Esophagus muscularis mucosa (tissue), 4 donors: ENCODE measurements at places on chromosomes 16 and 17. TPM values are rescaled to one million over a fixed set of nuclear protein-coding genes. Genes with fewer than 3 reads are reported as not detected.

SPATA32 gene
- not detected for total RNA-seq

DOK4 gene
- 14.5 TPM for total RNA-seq

SPEM2 gene
- not detected for total RNA-seq

ZNF646 gene
- total RNA-seq: 11.6 TPM

CASKIN1 gene
- 0.17 TPM for total RNA-seq

HOXB4 gene
- 3.5 TPM for total RNA-seq

CACNG1 gene
- not detected for total RNA-seq

MYLK3 gene
- 0.33 TPM for total RNA-seq

KRTAP16-1 gene
- total RNA-seq: not detected
